GM12878 (cell line): ENCODE measurements at places on chromosomes 6 and 20. TPM values are rescaled to one million over a fixed set of nuclear protein-coding genes. Genes with fewer than 3 reads are reported as not detected.

GRCh38 chr6:12151433-12151820 is 138.7 kb upstream of the EDN1 start:
- no peak for DNase-seq

Gene C6orf118
- not detected in 2 replicates for total RNA-seq

DNA sequence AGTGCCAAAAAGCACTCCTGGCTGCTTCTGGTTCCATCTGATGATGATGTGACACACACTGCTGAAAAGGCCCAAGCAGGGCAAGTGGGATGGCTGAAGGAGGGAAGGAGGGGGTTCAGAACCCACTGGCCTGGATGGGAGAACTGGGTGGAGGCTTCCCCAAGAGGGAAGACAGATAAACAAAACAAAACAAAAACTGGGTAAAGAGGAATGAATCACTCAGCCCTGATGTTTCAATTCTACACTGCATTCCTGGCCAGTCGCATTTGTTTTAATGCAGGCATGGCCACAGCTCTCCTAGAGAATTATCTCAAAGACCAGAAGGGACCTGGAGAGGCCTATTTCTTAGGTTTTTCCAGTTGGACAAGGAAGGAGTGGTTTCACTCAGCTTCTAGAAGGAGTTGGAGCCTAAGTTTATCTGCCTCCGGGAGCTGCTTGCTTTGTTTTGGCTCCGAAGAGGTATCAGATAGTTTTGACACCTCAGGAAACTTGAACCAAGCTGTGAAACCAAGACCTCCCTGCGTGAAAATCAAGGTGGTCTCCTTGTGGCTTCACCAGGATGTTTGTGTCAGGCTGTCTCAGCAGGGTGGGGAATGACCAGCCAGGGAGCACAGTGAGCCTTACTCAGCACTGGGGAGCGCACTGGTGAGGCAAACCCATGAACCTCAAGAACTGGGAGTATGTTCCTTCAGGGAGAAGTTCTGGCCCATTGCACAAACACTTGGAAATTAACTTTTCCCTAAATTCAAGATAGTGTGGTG is 16.1 kb downstream of the TTPAL start:
- DNase-seq = no peak

- no peak for DNase-seq
Observed at GRCh38 chr20:58838174-58838573, 12.5 kb downstream of the GNAS-AS1 start.

- DNase-seq = no peak
Observed at GRCh38 chr20:12414446-12415274, 497.0 kb downstream of the BTBD3 start.

Gene OTOR
- not detected in 2 replicates for total RNA-seq

DNA sequence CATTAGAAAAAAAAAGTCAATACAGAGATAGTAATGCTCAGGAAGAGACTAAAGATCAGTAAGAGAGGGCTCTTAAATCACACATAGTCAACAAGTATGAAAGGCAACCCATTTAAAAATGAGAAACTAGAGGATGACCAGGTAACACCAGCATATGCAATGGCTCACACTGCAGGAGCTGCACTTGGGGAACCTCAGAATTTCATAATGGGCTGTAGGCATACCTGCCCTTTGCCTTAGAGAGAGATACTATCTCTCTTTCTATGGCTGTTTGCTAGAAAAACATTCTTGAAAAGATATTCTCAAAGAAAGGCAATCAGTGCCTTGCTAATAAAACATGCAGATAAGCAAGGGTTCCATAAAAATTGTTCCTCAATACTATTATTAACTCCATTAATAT is 33.2 kb downstream of the HMGCLL1 start:
- DNase-seq = no peak

GRCh38 chr20:62412194-62413024 is 5.3 kb upstream of the CABLES2 start:
- DNase-seq = no peak

GRCh38 chr6:117498159-117498558 is 15.7 kb downstream of the DCBLD1 start:
- no peak for DNase-seq

Gene SGK2
- total RNA-seq = 0.31 TPM in 1 of 2 replicates, not detected in the other

DNA sequence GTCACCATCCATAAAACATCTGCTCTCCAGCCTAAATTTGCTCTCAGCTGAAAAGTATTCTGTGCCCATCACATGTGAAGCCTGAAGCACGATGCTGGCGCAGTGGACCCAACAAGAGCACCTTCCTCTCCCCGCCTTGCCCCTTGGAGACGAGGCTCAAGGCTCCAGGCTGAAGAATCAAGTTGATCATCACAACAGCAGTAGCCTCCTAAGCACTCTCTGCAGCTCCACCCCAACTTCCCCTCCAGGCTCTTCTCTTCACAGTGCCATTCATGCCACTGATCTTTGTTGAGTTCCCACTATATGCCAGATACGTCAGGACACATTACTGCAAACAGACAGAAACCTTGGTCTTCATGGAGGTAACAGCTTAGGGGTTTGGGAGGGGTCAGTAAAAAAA is 41.6 kb upstream of the ZNF217 start:
- DNase-seq = no peak

GRCh38 chr6:19086480-19086879 is 699.3 kb downstream of the RNF144B start:
- no peak for DNase-seq

GRCh38 chr20:17542993-17543412 is 11.8 kb upstream of the BFSP1 start:
- DNase-seq = no peak

GRCh38 chr6:134128146-134128545 is 75.7 kb upstream of the SLC2A12 start:
- DNase-seq = no peak

Gene IFNGR1
- total RNA-seq = 89.0 and 95.4 TPM in 2 replicates

Gene C6orf132
- 0.03 and 0.05 TPM in 2 replicates for total RNA-seq

Gene CAP2
- 0.15 TPM in 1 of 2 replicates, not detected in the other for total RNA-seq

GRCh38 chr6:16414205-16414604 is 175.8 kb downstream of the GMPR start:
- DNase-seq = peak; percentile 60

DNA sequence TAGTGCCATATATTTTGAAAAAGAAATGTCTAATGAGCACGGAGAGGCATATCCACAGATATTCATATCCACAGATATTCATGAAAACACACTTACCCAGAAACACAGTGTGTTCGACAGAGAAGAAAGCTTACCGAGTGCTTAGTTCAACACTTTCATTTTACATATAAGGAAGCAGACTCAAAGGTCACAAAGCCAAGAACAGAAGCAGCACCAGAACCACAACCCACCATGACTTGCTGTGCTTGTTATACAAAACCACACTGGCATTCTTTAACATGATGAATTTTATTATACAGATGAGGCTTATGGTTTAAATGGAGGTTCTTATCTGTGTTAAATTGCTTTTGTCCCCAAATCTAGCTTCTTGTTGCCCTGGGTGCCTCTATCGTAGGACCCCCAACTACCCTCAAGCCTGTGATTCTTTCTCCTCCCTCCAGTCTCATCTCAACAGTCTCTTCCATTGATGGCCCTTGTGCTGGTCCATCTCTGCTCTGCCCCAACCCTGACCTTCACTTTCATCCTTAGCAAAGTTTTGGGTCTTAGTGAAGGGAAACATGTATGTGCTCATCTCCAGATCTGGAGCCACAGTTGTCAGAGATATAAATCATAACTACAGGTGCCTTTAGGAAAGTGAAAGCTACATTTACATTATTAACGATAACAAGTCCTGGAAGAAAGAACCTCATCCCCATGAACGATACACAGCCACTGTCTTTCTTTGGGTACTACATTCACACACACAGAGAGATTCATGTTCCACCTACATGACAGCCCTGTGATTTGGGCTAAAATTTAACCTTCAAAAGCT is 40.0 kb downstream of the SF3B5 start:
- DNase-seq = no peak

GRCh38 chr6:27791182-27791943 is 120.8 kb downstream of the OR2B2 start:
- no peak for DNase-seq

Gene LPA
- 2.8 TPM in 2 replicates for total RNA-seq

DNA sequence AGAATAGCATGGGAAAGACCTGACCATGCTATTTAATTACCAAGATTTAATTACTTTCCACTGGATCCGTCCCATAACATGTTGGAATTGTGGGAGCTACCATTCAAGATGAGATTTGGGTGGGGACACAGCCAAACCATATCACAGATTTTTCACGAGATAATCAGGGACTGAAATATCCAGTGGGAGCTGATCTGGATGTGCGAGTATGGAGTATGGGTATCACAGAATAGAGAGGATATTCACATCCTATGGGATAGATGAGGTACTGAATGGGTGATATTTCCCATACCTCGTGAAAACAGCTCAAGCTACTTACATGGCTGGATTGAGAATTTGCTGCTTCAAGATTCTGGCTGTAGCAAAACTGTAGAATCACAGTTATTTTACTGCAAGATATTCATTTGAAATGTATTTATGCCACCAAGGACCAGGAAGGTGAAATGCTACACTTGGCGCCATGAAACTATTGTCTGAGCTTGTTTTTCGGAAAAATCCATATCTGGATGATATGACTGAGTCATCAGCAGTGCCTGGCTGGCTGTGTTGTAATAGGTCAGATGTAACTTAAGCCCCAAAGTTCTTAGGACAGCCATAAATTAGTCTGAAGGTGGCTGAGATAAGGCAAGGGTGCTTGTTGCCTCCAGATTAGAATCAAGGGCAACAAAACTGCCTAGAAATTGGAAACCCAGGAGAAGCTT is 29.8 kb downstream of the KCNS1 start:
- DNase-seq = no peak

DNA sequence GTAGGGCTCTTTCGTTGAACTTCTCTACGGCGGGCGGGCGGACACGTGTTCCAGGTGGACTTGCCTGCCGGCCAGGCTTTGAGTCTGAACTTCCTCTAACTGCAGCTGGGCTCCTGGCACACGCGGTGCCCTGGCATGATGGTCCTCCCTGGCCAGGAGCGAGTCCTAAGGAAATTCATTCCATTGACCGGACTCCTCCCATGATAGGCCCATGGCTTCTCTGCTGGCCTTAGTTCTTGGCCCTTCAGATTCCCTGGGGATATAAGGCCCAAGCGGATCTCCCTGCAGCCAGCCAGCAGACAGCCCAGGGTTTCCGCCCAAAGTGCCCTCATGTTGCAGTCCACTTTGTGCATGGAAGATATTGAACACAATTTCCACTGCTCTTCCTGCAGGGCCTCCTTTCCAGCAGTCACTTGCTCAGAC is 39.4 kb downstream of the TBC1D7 start:
- no peak for DNase-seq

Gene CTCFL
- 0.08 and 0.10 TPM in 2 replicates for total RNA-seq

- no peak for DNase-seq
Observed at GRCh38 chr6:143629104-143630080, 48.4 kb upstream of the PHACTR2 start.

- no peak for DNase-seq
Observed at GRCh38 chr6:114611696-114612095, 268.9 kb upstream of the HS3ST5 start.

Gene RSPH9
- total RNA-seq = not detected in 2 replicates

Gene PHF20
- total RNA-seq = 41.7 and 49.0 TPM in 2 replicates
